CD4-positive, alpha-beta T cell treated with Interleukin-15 for 4 hours (primary cell): ENCODE measurements at places on chromosomes 5 and 9.

GRCh38 chr5:68685863-68686262 is 408.0 kb upstream of the SLC30A5 start:
- DNase-seq = no peak

GRCh38 chr5:61332851-61333320 is 828 bp downstream of the ZSWIM6 start:
- DNase-seq = no peak

DNA sequence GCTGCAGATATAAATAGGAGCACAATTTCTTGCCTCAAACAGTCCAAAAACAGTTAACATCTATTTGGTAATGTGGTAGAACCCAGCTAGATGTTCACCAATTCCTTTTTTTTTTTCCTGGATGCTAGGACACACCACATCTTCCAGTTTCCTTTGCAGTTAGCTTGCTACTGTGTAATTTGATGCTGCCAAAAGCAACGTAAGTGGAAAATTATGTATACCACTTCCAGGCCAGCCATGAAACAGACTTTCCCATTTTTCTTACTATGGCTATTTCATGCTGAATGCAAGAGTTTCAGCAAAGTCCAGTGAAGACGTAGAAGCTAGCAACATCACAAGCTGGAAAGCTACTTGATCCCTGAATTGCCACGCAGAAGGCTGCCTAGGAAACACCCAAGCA is 667.2 kb downstream of the TLE1 start:
- DNase-seq = no peak

DNA sequence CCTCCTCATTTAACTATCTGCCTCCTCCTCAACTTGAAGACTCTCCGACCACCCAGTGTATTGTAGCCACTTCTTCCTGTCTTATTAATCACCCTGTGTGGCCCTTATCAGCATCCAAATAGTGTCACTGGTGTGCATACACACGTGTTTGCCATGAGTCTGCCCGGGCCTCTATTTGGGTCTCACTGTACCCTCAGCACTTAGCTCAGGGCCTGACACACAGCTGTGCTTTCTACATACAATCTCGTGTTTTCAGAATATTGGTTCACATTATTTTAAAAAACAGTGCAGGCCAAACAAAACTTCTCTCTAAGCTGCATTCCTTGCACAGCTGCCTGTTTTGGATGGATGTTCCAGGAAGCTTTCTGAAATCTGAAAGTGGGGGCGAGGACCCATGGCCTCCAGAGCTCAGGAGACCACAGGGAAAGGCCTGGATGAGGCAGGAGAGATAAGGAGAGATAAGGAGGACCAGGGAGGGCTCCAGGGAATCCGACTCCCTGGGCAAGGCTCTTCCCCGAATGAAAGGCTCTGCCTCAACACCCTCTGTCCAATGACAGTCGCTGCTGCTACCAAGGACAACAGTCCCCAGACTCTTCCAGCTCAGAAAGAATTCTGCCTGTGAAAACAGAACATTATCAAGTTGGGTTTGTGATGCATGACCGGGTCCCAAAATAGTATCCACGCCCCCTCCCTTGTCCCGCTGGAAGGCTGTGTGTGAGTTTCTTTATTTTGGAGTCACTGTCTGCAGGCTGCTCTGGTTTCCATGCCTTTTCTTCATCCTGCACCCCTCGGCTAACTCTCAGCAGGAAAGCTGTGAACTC is 255.6 kb downstream of the NSG2 start:
- DNase-seq = no peak

DNA sequence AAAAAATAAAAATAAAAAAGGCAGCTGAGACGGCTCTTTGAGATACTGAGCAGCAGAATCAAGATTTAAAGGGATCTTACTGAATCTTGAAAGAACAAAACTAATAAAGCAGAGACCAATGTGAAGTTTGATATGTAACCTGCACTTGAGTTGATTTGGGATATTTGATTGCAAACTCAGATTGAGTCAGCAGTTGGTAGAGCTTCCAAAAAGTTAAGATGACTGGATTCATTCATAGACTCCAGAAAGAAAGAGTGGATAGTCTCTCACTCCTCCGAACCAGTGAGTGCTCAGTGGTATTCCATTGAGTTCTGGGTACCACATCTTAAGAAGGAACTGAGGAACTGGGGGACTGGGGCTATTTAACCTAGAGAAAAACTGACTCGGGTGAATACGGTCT is 52.7 kb upstream of the TESK1 start:
- DNase-seq = no peak

- no peak for DNase-seq
These were observed 95.8 kb downstream of the BRINP1 start for GRCh38 chr9:119273325-119273904.

- DNase-seq = no peak
These were observed 174.3 kb downstream of the CDH12 start for GRCh38 chr5:22678886-22679285.

DNA sequence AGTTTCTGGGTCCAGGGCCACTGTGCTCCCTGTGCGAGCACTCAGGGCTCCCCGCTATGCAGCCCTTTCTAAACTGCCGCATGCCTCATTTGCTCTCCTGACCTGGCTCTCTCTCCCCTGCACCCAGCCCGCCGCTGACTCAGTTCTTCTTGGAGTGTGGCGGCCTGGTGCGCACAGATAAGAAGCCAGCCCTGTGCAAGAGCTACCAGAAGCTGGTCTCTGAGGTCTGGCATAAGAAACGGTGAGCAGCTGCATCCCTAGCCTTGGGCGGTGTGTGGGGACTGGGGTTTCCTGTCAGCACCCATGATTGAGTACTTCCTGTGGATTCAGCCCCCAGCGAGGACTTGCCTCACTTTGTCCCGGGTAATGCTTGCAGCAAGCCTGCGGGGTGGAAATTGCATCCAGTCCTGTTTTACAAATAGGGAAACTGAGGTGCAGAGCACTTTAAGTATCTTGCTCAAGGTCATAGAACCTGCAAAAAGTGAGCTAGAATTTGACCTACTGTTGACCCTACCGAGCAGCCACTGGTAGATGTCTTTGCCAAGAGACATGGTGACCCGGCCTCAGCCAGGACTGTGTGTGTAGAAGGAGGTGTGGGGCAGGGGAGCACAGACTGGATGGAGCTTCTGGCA is 27.9 kb downstream of the USP20 start:
- DNase-seq = peak; percentile 74

- DNase-seq = no peak
These were observed 38.5 kb upstream of the NR4A3 start for GRCh38 chr9:99782962-99783718.

GRCh38 chr5:44002381-44002901 is 386.8 kb downstream of the FGF10 start:
- no peak for DNase-seq

DNA sequence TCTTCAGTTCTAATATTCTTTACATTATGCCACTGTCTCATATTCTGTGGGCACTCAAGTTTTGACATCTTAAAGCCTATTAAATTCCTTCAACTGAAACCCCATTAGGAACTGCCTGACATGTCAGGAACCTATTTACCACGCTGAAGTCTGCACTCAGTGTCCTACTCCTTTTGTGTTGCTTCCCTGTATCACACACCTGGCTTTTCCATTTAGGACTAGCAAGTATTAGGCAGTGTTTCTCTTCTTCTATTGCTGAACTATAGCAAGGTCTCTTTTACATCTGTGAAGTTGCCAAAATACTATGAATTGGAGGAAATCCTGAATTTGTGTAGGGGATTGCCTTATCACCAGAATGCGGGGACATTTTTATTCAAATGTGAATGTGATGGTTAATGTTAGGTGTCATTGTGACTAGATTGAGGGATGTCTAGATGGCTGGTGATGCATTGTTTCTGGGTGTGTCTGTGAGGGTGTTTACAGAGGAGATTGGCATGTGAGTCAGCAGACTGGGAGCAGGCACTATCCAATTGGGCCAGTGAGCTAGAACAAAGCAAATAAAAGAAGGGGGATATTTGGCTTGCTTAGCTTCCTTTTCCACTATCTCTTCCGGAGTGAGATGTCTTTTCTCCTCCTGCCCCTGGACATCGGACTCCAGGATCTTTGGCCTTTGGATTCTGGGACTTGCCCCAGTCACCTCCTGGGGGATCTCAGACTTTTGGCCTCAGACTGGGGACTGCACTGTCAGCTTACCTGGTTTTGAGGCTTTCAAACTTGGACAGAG is 21.2 kb upstream of the VCAN start:
- DNase-seq = no peak

DNA sequence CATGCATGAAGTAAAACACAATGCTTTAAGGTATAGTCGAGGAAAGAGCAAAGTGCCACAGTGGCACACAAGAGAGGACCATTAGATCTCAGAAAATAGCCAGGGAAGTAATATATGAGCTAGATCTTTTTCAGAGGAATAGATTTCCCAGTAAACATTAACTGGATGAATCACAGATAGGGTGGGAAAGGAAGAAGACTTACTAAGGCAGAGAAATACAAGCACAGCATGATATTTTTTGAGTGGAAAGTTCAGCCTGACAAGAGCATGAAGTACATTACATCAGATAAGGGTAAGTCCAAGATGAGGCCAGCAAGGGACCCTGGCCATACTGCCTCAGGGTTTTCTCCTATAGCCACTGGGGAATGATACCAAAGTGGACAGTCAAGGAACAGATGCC is 804.6 kb upstream of the DMAC1 start:
- no peak for DNase-seq
